ENCODE measurements at places on chromosomes 4 and X. TPM values are rescaled to one million over a fixed set of nuclear protein-coding genes. Genes with fewer than 3 reads are reported as not detected.

EDA gene
- total RNA-seq = 5.6 TPM

PRSS12 gene
- total RNA-seq = 0.13 TPM

KCNIP4 gene
- total RNA-seq = 0.54 TPM

ATP1B4 gene
- total RNA-seq = not detected

- ATAC-seq = peak; percentile 91
Observed at GRCh38 chr4:155376387-155377268, at the start of gene MAP9. Gene MAP9, minus strand, starts transcription at chr4:155376965. Its CDS starts 1,115 bp downstream, at chr4:155375850.

DNA sequence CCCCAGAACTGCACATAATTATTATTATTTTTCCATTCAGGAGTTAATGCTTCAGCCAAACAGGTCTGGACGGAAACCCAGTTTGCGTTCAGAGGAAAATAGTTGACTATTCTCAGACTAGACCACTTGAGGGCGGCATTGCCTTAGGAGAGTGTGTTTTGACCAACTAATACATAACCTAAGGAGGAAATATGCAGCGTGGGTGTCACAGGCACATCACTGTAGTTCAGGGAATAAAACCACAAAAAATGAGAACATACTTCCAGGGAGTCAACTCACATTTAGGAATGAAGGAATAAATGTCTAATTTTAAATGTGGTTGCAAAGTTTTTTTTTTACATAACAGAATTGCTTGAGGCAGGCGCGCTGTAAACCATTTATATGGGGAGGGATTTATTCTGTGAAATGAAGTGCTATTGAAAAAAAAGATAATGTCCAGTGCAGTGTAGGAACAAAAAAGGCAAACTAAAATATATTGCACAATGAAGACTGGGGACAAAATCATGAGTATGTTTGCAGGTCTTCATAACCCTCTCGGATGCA lies 93.3 kb downstream of the SYNPO2 start:
- peak; percentile 79 for ATAC-seq

DNA sequence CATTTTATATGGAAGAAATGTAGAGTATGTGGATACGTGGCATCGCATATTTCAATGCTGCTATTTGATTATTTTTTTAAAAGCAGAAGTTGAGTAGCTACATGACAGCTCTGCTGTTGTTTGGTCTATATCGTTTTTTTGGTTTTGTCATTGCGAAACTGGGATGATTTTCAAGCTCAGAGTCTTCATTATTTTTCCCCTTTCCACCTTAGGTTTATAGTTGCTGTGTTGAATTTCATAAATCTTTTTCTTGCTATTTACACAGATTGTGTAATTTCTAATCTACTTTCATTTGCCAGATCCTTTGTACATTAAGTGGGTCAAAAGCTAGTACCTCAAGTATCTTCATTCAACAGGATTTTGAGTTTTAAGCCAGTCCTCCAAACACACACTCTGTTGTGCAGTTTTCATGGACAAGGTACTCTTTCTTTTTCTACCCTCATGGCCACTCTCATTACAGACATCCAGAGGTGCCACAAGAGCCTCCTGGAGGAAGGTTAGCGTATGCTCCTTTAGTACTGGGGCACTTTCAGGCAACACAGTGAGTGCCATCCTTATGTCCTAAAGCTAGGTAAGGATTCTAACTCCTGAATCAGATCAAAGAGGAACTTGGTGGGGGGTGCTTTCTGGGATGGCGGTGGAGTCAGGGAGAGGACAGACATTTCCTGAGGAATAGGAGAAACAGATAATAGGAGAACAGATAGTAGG lies 123.2 kb downstream of the FHIP1A start:
- no peak for ATAC-seq

- no peak for ATAC-seq
Observed at GRCh38 chr4:122863639-122864038, 37.0 kb downstream of the FGF2 start.

GRCh38 chr4:40306226-40306625 lies 28.9 kb upstream of the CHRNA9 start:
- ATAC-seq = no peak

DNA sequence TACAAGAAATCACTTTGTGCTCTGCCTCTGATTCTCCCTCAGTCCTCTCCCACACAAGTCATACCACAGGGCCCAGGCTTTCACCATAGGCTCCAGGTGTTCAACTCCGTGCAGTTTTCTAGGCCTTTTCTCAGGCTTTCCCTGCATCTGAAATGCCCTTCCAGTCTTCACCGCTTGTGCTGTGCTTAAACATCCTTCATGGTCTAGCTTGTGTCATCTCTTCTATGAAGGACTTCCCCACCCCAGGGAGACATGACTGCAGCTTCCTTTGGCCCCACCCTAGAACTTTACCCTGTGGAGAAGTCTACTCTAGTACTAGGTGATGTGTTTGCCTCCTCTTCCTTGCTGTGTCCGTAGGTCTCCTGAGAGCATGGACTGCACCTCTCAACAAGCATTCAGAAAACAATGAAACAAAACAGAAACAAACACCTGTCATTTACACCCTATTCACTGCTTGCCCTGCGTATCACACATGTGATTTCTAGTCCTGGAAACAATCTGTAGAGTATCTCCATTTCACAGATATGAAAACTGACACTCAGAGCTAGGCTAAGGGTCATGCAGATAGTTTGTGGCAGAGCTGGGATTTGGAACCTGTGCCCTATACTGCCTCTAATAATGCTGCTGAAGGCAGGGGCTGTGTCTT lies 22.7 kb upstream of the LEF1 start:
- ATAC-seq = no peak

- no peak for ATAC-seq
Observed at GRCh38 chrX:20372533-20372932, 105.8 kb upstream of the RPS6KA3 start.

GRCh38 chrX:45771114-45771513 lies 570.4 kb upstream of the DIPK2B start:
- ATAC-seq = no peak

DNA sequence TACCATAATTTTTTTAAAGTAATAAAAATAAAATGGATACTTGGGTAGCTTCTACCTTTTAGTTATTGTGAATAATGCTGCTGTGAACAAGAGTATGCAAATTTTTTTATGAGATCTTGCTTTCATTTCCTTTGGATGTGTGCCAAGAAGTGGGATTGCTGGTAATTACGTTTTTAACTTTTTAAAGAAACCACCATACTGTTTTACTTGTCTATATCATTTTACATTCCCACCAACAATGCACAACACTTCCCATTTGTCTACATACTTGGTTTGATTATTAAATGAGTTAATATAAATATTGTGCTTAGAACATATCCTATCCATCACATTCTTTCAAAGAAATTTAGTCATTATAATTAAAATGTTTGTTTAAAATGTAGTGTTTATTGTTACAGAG lies 3.9 kb upstream of the SULT1B1 start:
- no peak for ATAC-seq

DNA sequence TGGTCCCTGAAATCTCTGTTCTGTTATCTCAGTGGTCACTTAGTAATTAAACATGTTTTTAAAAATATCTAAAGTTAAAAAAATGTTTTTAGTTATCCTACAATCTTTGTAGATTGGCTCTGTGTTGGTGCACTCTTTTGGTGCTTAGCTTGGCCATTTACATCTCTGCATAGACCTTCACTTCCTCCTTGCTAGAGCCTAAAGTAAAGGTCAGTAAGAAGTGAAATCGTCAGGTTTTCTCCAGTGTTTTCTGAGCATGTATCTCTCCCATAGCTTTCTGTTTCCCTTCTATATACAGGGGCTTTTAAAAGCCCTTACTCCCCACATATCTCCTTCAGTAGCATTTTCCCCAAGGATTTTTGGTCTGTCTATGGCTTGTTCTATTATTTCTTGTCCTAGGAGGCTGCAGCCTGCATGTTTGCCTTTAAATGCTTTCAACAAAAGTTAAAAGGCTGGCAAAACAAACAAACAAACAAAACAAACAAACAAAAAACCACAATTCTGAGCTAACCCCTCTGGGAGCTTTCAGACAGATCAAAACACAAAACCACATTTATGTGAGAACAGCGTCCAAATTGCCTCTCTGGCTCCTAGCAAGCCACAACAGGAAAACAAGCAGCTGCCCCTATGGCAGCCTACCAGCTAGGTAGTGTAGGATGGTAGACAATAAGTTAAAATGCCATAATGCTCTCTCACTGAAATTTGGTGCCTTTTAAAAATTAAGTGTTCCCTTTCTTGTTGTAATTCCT lies 27.3 kb upstream of the GPRASP2 start:
- ATAC-seq = no peak

DNA sequence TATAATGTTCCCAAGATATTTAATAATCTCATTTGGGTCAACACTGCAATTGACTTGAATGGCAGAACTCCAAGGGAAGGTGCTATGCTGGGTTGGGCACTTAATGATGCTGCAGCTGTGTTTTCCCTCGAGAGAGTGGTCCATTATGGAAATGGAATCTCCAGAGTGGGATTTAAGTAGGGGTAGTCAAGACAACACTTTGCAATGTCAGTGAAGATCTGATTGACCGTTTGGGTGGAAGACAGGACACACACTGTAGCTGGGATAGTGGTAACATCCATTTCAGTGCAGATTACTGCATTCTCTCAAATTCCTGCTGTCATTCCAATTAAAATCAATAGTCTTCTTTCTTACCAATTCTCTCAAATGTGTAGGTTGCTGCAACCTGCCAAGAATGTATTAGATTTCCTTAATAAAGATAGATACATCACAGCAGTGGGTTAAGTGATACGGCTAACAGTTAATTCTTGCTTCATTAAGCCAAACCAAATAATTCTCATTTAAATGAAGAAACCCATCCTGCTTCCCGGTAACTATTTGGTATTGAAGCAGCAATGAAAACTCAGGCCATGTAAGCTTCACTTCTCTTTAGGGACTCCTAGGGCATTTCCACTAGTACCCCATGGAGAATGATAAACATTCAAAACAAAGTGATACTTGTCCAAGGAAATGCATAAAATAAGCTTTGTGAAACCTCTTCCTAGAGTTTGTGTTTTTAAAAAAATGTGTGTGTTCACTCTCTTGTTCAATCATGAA lies 40.5 kb upstream of the RASGEF1B start:
- ATAC-seq = no peak

- ATAC-seq = no peak
Observed at GRCh38 chrX:67693928-67694327, 150.1 kb downstream of the AR start.

GRCh38 chr4:162700815-162701361 lies 465.8 kb downstream of the NAF1 start:
- ATAC-seq = no peak

DNA sequence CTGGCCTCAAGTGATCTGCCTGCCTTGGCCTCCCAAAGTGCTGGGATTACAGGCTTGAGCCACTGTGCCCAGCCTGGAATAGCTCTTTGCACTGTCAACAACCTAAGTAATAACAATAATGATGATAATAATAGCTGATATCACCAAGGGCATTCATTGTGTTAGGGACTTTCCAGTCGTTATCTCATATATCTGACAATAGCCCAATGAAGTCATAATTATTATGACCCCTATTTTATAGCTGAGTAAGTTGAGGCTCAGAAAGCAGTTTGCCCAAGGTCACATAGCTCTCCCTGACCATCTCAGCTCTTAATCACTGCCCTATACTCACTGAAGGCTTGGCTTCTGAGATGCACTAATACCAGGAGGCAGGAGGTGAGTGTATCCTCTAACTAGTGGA lies 18.7 kb upstream of the MAP7D3 start:
- ATAC-seq = no peak

DNA sequence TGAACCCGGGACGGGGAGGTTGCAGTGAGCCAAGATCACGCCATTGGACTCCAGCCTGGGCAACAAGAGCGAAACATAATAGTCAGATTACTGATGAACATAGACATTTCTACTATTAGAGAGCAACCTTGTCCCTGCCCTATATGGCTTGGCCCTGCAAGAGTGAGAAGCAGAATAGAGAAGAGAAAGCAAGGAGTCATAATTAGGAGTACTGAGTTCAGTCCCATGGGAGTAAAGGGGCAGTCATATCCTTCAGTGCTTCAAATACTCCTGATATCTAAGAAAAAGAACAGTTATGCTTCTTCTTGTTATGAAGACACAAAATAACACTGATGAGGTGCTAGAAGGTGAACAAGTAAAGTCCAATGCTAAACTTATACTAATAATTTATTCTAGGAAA lies 33.8 kb downstream of the CLDN2 start:
- ATAC-seq = no peak

GRCh38 chr4:6692806-6693205 lies 872 bp upstream of the S100P start:
- no peak for ATAC-seq
